ENCODE measurements at places on chromosomes 1 and 21.

DNA sequence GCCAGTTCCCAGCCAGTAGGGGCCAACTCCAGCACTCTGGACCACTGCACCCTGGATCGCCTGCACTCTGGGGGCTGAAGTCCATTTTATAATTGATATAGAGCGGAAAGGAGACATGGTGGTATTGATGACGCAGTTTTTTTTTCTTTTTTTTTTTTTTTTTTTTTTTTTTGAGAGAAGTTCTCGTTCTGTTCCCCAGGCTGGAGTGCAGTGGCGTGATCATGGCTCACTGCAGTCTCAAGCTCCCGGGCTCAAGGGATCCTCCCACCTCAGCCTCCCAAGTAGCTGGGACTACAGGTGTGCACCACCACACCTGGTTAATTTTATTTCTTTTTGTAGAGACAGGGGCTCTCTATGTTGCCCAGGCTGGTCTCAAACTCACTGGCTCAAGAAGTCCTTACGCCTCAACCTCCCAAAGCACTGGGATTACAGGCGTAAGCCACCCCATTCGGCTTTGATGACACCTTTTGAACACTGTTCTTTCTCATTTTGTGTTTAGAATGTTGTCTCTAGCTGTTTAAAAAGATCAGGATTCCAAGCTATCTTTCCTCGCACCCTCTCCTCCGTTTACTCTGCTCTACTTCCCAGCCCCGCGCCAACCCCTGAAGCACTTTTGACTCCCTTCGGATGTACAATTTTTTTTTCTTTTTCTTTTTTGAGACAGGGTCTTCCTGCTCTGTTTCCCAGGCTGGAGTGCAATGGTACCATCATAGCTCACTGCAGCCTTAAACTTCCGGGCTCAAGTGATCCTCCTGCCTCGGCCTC, 960 bp downstream of the MX2 start:
- no peak for DNase-seq

- no peak for DNase-seq
Measured at GRCh38 chr1:155223047-155223446, 14.6 kb downstream of the MTX1 start.

DNA sequence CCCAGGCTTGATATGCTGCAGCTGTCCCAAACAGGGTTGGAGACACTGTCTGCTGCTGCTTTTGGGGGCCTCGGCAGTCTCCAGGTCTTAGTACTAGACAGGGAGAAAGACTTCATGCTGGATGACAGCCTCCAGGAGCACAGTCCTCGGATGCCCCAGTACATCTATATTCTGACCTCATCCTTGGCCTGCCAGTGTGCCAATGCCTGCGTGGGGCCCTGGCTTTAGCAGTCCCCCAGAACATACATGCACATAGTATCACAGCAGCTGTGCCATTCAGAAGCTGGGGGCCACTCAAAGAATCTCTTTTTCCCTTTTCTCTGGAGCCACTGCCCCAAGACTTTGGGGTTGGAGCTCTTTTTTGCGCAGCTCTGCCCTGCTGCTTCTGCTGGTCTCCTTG, 4.4 kb upstream of the ZSCAN20 start:
- DNase-seq, result no peak

DNA sequence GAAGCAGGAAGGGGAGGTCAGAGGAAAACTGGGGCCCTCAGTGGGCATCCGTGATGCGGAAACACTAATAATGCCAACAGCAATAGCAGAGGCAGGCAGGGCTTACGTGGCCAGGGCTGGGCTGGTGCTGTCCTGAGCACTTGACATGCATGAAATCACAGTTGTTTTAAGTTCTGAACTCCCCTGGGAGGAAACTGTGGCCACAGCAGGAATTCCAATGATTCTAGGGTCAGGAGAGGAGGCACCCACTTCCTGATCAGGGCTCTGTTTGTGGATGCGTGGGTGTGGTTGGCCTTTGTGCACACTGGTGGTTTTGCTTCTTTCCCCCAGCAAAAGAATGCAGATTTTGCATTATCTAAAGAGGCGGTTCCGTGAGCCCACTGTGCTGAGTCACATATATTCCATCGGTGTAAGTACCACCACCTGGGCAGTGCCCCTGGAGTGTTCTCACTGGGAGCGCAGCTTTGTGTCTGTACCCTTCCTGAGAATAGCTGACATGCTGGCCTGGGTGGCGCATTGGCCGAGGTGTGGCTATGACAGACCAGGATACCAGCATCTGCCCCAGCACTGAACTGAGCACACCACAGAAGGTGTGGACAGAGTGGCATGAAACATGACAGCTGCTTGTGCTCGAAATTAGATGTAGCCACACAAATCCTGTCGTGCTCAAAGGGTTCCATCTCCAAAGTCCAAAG, 71.0 kb downstream of the PDE9A start:
- DNase-seq, result no peak

DNA sequence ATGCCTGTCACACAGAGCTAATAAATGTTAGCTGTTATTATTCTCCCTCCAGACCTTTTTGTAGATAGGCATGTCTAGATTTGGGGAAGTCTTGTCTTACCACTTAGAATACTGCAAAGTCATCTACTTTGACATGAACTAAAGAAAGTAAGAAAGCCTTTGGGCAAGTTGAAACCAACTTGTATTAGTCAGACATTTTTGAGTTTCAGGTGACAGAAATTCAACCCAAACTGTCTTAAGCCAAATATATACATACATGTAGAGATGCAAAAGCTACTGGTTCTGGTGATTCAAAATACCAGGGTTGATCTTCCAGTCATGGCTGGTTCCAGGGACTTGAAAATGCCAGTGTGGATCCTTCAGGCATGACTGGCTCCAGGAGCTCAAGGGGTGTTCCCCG, 276.8 kb upstream of the TMEM51 start:
- DNase-seq, result no peak

- no peak for DNase-seq
Measured at GRCh38 chr1:28328228-28328648, 602 bp upstream of the MED18 start.

- no peak for DNase-seq
Measured at GRCh38 chr1:71086331-71086730, 5.5 kb upstream of the ZRANB2 start.

GRCh38 chr1:109501644-109502363, 7.7 kb downstream of the AMIGO1 start:
- DNase-seq, result no peak

- no peak for DNase-seq
Measured at GRCh38 chr21:9780441-9780937, 740.9 kb upstream of the TPTE start.

GRCh38 chr1:61233121-61233660, 150.8 kb downstream of the NFIA start:
- no peak for DNase-seq

GRCh38 chr1:10555635-10556429, 81.1 kb downstream of the PEX14 start:
- DNase-seq, result no peak

GRCh38 chr1:99650773-99651437, 5.0 kb downstream of the PALMD start:
- DNase-seq, result no peak

DNA sequence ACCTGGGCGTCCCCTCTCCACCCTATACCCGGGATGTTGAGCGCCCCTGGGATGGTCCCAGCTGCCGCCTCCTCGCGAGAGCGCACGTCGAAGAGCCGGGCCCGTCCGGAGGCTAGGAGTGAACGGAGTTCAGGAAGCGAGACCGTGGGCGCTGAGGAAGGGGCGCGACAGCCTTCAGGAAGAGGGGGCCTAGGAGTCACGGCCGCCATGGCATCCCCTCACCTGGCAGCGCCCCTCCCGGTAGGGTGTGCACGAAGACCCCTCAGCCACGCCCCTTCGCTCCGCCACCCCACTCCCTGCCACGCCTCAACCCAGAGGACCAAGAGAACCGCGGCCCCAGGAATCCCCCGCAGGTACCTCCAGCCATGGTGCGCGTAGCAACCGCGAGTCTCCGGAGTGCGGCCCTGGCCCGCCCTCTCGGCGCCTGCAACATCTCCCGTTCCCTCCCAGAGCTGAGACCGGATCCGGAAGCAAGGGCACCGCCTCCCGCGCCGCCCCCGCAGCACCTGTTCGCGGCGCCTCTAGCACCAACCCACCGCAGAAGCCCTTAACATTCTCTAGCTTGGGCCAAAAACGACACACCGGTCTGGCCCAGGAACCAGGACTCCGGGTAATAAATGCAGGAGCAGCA, at the start of gene TSTD1:
TSTD1 (minus strand) TSS at position 442 of the 631 bp plus-strand sequence; CDS start at position 367, 75 bp downstream.
- DNase-seq, result peak; percentile 85

DNA sequence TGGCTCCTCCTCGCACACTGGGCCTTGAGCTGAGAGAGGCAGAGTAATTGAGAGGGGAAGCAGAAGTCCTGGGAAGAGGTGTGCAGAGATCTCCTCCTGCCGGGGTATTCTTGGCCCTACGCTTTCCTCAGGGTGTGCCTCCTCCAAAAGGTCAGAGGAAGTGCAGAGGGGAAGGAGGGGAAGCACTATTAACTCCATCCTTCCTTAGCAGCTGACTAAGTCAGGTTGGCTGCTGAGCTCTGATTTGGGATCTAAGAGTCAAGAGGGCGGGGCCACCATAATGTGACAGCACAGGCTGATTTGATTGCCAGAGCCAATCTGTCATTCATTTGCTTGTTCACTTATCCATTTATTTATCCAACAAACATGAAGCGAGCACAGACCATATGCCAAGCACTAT, 12.3 kb downstream of the ATP2B4 start:
- DNase-seq, result no peak

GRCh38 chr1:44316231-44316759, 38.8 kb downstream of the ERI3 start:
- DNase-seq, result peak; percentile 59

GRCh38 chr1:157325220-157325619, 187.0 kb upstream of the ETV3 start:
- no peak for DNase-seq

- no peak for DNase-seq
Measured at GRCh38 chr1:56578138-56578962, 1.0 kb downstream of the PLPP3 start.

- no peak for DNase-seq
Measured at GRCh38 chr1:201772178-201772577, 56.8 kb upstream of the IPO9 start.

DNA sequence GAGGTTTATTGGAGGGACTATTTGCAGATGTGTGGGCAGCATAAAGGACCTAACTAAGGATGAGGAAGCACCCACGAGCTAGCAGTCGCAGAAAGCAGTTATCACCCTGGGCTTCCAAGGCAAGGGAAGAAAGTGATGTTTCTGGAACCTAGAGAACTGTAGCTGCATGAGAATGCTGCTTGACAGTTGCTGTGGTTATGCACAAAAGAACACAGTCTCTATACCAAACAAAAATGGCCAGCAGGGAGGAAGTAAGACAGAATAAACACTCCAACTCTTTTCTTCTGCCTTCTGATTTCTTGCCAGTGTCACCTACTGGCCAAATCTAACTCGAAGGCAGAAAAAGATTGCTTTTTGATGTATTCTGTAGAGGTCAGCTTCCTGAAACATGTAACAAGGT, 190.2 kb downstream of the RASAL2 start:
- DNase-seq, result no peak

DNA sequence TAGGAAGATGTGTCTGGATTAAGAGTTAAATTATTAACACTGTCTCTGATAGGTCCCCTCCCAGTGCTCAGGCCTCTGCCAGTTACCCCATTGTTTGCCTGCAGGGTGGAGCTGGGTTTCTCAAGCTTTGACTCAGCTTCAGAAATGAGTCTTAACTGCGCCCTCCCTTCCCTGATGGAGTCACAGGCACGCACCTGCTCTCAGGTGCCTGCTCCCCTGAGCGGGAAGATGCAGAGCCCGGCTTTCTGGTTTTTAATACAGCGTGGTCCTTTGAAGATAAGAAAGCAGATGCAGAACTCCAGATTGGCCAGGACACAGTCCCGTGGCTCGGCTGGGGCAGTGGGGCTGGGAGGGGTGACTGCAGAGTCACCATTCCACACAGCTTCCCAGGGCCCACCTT, 3.2 kb upstream of the SPRR4 start:
- DNase-seq, result peak; percentile 51

- DNase-seq, result no peak
Measured at GRCh38 chr1:155126556-155127104, 1.0 kb upstream of the EFNA1 start.

- DNase-seq, result peak; percentile 69
Measured at GRCh38 chr1:173212952-173213491, 5.9 kb upstream of the TNFSF4 start.

DNA sequence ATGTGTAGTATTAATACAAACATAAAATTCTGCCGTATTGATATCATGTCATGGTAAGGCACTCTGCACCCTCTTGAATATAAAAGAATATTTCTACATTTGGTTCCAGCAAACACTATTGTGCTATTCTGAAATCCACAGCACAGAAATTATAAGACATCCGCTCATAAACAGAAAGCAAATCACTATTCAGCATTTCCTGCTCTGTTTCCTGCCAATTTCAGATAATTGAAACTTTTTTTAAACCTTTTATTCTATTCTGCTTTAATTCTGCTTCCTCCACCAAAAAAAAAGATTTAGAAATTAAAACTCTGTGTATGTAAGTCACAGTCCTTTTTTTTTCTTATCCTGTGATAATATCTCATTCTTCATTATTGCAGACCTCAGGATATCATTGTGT, 39.6 kb upstream of the PLEKHO1 start:
- no peak for DNase-seq

- no peak for DNase-seq
Measured at GRCh38 chr1:204697893-204698292, 12.4 kb upstream of the LRRN2 start.

- no peak for DNase-seq
Measured at GRCh38 chr1:218284377-218284916, 646 bp upstream of the RRP15 start.

DNA sequence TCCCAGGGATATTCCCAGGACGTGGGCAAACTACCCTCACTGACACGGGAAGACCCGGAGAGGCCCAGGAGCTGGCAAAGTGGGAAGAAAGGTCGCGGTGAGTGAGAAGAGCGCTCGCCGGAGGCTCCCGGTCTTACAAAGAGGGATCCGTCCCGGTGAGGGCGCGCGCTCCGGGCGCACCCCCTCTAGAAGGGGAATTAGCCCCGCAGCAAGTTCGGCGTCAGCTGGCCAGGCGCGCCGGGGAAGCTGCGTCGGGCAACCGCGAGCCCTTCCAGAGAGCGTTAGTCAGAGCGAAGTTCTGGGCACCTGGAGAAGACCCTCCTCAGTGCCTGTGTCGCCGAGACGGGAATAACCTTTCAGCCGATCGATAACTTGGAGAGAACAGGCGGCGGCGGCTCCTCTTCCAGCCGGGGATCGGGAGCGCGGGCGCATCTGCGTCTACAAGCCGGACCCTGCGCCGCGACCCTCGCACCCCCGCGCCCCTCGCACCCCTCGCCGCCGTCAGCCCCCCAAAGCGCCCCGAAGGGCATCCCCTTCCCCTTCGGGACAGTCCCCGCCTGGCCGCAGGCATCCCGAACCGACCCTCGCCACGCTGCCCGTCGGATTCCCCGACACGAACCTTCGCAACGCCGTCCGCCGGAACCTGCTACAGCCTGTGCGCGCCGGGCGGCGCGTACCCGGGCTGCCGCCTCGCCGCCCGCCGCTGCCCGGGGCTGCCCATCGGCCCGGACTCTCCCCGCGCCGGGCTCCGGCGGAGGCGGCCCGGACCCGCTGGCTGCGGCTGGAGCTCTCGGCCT, 485 bp downstream of the SIPA1L2 start:
- DNase-seq, result no peak

DNA sequence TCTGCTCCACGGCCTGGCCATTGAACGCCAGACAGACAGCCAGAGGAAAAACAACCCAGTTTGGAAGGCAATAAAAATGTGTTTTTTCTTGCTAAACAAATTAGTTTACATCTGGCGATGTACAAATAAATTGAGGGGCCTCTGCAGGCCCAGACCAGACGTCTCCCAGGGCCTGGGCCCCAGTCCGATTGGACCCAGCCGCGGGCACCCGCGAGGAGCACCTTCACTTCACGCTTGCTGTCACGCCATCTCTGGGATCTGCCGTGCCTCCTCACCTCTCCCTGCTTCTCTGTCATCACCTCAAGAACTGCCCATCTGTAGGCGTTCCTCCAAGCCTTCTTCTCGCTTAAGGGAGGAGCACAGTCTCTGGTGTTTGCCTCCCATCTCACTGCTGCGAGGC, 61.5 kb downstream of the GLIS1 start:
- no peak for DNase-seq

All from activated CD4-positive, alpha-beta T cell treated with anti-CD3 and anti-CD28 coated beads, Interleukin-2, amount 50 U/mL, for 16 hours (primary cell).